ENCODE measurements at places on chromosomes 2 and 18.
A peak's percentile ranks its signal among the peaks of the same experiment; 100 is the strongest.

DNA sequence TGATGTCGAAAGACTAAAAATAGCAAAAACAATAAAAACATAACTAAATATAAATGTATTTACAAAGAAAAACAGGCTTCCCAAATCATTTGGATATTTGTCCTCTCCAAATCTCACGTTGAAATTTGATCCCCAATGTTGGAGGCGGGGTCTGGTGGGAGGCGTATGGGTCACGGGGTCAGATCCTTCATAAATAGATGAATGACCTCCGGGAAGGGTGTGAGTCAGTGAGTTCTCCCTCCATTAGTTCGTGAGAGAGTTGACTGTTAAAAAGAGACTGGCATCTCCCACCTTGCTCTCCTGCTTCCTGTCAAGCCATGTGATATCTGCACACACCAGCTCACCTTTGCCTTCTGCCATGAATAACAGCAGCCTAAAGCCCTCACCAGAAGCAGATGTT lies 703.0 kb downstream of the TMEM182 start:
- H3K27ac ChIP-seq: no peak overlapping the region
- DNase-seq: no peak
- H3K27me3 ChIP-seq: no peaks in the 10 kb centered on the region
- H3K4me1 ChIP-seq: no peaks in the 10 kb centered on the region
- H3K4me3 ChIP-seq: no peak overlapping the region

DNA sequence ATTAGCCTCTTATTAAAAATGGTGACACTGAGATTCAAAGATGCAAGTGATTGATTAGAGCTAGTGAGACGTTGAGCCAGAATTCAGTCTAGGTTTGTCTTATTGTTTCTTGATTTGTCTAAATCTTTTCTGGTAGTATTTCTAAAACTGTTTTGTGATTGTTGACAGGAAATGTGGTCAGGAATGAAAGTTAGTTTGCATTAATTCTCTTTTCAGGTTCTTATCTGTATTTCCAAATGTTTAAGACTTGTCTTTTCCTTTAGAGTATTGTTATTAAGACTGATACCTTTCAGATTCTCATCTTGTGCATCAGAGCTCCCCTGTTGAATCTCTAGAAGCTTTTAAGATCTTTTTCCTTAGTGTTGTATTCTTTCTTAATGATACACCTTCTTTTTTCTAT lies 89.3 kb downstream of the MBD5 start:
- no peak overlapping the region for H3K27ac ChIP-seq
- H3K36me3 ChIP-seq: no peaks in the 10 kb centered on the region

DNA sequence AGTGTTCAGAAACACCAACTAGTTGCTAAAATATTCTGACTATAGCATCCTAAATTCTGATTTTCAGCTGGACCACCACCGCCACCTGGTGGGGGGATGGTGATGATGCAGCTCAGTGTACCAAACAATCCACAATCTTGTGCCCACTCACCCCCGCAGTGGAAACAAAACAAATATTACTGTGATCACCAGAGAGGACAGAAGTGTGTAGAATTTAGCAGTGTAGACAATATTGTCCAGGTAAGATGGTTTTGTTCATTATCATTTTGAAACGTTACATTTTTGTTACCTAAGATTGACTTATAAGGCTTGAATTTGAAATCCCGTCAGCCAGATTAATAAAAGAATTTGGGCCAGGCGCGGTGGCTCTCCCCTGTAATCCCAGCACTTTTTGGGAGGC lies 31.7 kb upstream of the UBXN4 start:
- no peaks in the 10 kb centered on the region for H3K4me1 ChIP-seq
- no peak for DNase-seq
- H3K4me3 ChIP-seq: no peak overlapping the region
- no peak overlapping the region for H3K27ac ChIP-seq
- no peaks in the 10 kb centered on the region for H3K36me3 ChIP-seq
- no peaks in the 10 kb centered on the region for H3K27me3 ChIP-seq

DNA sequence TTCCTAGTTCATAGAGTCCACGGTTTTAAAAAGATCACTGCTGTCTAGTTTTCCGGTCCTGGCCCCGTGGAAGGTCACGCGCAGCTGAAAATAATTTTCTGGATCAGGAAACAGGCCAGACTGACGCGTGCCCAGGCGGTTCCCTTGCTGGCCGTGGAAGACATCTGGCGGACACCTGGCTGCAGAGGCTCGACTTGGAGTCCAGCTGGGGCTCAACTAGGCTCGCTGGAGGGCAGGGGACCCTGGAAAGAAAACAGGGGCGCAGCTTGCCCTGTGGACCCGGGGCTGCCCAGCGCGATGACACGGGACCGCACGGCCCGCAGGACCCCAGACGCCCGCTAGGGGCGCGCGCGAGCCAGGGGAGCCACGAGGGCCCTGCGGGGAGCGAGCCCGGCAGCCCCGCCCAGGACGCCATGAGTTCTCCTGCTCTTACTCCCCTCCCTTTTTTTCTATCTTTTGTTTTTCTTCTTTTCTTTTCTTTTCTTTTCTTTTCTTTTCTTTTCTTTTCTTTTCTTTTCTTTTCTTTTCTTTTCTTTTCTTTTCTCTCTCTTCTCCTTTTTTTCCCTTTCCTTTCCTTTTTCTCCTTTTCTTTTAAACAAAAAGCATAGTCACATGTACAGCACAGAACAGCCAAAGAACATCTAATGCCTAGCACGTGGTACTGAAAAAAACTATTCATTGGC lies 43.2 kb upstream of the UBE2F start:
- peak overlapping the region; percentile 30 for H3K27ac ChIP-seq
- peak overlapping the region; percentile 32 for H3K4me3 ChIP-seq
- peak; percentile 88 for DNase-seq
- peaks cover 12% of the 10 kb centered on the region for H3K4me1 ChIP-seq
- no peaks in the 10 kb centered on the region for H3K36me3 ChIP-seq

- H3K27ac ChIP-seq: no peak overlapping the region
- H3K36me3 ChIP-seq: no peaks in the 10 kb centered on the region
- no peaks in the 10 kb centered on the region for H3K4me1 ChIP-seq
- DNase-seq: no peak
- no peak overlapping the region for H3K4me3 ChIP-seq
Measured at GRCh38 chr2:88897715-88898114, 206.2 kb downstream of the RPIA start.

- H3K4me1 ChIP-seq: no peaks in the 10 kb centered on the region
- H3K27me3 ChIP-seq: no peaks in the 10 kb centered on the region
- DNase-seq: no peak
- no peak overlapping the region for H3K4me3 ChIP-seq
- H3K27ac ChIP-seq: no peak overlapping the region
- H3K36me3 ChIP-seq: no peaks in the 10 kb centered on the region
Measured at GRCh38 chr2:226184540-226184939, 615.1 kb downstream of the IRS1 start.

DNA sequence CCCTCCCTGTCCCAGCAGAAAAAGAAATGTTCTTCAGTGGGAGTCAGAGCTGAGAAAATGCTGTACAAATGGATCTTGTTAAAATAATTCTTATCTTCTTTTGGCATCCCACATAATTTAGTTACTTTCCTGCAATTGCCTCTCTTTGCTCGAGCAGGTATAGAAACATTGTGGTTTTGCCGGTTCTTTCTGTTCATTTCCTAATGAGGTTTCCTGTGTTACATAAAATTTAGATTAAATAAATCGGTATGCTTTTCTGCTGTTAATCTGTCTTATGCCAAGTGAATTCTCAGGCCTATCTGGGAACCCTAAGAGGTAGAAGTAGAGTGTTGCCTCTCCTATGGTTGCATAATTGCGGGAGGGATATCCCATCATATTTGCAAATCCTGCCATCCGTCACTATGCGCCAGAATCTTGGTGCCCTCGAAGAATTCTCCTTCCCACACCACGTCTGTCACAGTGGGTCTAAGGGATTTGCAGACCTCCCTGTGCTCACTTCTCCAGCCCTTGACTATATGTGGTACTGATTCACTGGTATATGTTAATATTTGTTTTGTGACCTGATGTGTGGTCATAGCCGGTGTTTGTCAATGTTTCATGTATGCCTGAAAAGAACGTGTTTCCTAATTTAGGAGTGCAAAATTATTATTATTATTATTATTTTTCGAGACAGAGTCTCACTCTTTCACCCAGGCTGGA lies 12.2 kb upstream of the HDAC4 start:
- no peaks in the 10 kb centered on the region for H3K36me3 ChIP-seq
- no peak for DNase-seq
- H3K27me3 ChIP-seq: no peaks in the 10 kb centered on the region
- H3K4me1 ChIP-seq: no peaks in the 10 kb centered on the region

- no peaks in the 10 kb centered on the region for H3K36me3 ChIP-seq
- no peak overlapping the region for H3K4me3 ChIP-seq
- H3K27ac ChIP-seq: no peak overlapping the region
- no peaks in the 10 kb centered on the region for H3K27me3 ChIP-seq
- H3K4me1 ChIP-seq: no peaks in the 10 kb centered on the region
Measured at GRCh38 chr2:79611448-79612016, 98.7 kb downstream of the CTNNA2 start.

DNA sequence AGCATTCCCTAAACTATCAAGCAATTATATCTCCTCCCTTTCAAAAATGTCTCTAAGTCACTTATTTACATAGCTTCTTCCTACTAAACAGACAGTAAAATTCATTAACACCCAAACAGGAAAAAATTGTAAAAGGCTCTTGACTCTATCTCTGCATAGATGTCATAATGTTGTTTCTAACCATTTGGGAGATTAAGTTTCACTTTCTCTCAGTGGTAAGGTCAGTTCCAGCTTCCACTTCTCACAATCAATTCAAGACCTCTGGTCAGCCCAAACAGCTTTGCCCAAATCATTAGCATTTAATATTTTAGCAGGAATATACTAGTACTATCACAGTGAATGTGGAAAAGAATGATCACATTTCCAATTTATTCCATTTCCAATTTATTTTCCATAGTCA lies 374.3 kb upstream of the MC4R start:
- no peaks in the 10 kb centered on the region for H3K27me3 ChIP-seq
- H3K27ac ChIP-seq: no peak overlapping the region
- H3K36me3 ChIP-seq: no peaks in the 10 kb centered on the region
- no peak for DNase-seq

DNA sequence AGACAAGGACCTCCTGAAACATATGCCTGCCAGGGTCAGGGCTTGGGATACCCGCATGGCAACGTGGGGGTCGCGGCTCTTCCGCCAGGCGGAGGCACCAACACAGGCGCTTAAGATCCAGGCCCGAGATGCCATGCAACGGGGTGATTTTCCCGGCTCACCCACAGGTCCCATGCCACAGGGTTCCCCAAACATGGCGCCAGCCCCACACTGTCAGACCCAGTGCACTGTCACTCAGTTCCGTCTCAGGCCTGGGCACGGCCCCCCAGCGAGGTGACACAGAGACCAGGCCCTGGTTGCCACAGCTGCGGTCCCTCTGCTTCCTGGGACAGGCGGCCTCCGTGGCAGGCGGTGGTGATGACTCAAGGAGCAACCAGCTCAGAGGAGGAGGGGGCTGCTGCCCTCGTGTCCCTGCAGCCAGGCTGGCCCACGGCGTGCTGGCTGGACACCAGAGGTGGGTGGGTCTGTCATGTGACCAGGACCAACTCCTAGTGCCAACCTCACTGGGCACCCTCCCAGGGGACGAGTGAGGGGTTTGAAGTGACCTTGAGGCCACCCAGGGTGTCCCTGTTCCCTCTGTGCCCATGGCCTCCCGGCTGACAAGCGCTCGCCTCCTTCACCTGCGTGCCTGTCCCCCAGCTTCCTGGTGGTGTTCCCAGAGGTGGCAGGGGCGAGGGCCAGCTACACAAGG lies 4.9 kb downstream of the PDCD1 start:
- H3K36me3 ChIP-seq: no peaks in the 10 kb centered on the region
- no peak overlapping the region for H3K27ac ChIP-seq
- no peaks in the 10 kb centered on the region for H3K27me3 ChIP-seq
- DNase-seq: peak; percentile 62

DNA sequence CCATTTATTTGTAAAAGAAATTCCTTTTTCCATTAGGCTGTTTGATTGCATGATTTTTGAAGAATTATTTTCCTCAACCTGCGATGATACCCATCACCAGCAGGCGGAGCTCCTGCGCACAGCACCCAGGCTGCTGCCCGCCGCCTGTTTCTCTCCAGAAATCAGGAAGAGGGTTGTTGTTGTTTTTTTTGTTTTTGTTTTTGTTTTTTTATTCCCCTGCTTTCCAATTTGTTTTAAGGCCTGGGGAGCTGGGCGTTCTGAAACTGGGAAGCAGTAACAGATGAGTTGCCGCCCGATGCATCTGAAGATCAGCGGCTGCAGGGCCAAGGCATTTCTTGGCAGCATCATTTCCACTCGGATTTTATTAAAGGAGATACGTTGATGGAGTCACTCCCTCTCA lies 132.1 kb downstream of the MBP start:
- H3K27me3 ChIP-seq: no peaks in the 10 kb centered on the region
- no peaks in the 10 kb centered on the region for H3K4me1 ChIP-seq
- no peak for DNase-seq
- no peak overlapping the region for H3K27ac ChIP-seq
- no peaks in the 10 kb centered on the region for H3K36me3 ChIP-seq

GRCh38 chr2:237885931-237886684 lies 26.7 kb downstream of the RAMP1 start:
- H3K27ac ChIP-seq: no peak overlapping the region
- H3K4me1 ChIP-seq: peaks cover 25% of the 10 kb centered on the region
- H3K36me3 ChIP-seq: no peaks in the 10 kb centered on the region
- no peaks in the 10 kb centered on the region for H3K27me3 ChIP-seq

DNA sequence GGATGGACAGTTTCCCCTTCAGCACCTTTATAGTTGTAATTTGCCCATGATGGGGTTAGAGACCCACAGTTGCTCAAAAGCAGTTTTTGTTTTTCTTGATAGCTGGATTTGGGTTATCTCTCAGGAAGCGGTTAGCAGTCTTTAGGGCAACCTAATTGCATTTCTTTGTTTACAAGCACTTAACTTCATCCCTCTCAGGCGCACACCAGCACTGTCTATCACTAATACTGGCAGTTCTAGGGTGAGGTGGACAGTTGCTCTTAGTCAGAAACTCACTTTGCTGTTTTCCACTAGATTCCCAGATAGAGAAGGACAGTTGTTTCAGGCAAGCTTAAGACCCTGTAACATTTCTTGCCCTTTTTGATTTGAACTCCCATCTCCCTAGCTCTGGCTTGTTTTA lies 146.0 kb downstream of the AGAP1 start:
- peak overlapping the region; percentile 53 for H3K27ac ChIP-seq
- no peaks in the 10 kb centered on the region for H3K27me3 ChIP-seq
- no peak for DNase-seq
- H3K4me3 ChIP-seq: no peak overlapping the region
- H3K36me3 ChIP-seq: no peaks in the 10 kb centered on the region

DNA sequence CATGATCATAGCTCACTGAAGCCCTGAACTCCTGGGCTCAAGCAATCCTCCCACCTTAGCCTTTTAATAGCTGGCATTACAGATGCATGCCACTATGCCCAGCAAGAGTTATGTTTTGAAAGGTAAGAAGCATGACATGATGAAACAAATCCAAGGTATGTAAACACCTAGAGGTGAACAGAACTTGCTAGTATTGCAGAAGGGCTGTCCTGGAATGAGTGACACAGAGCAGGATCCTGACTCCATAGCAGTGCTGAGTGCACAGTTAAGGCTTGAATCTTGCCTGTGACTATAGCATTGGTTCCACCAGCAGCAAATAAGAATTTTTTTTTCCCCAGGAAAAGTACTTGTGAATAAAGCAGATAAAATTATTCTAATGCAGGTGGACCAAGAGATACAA lies 309.5 kb downstream of the PIK3C3 start:
- no peaks in the 10 kb centered on the region for H3K4me1 ChIP-seq
- DNase-seq: no peak
- H3K4me3 ChIP-seq: no peak overlapping the region
- no peaks in the 10 kb centered on the region for H3K27me3 ChIP-seq
- H3K27ac ChIP-seq: no peak overlapping the region
- no peaks in the 10 kb centered on the region for H3K36me3 ChIP-seq

All from upper lobe of right lung (tissue), 1 donor.